ENCODE measurements at places on chromosomes 16 and 17. TPM values are rescaled to one million over a fixed set of nuclear protein-coding genes. Genes with fewer than 3 reads are reported as not detected.

PABPN1L gene
- total RNA-seq, result not detected

KRT28 gene
- not detected for total RNA-seq

- no peak overlapping the region for H3K27ac ChIP-seq
- no peaks in the 10 kb centered on the region for H3K27me3 ChIP-seq
- peak; percentile 83 for DNase-seq
- peaks cover 16% of the 10 kb centered on the region for H3K4me1 ChIP-seq
- H3K36me3 ChIP-seq, result no peaks in the 10 kb centered on the region
These were observed 43.3 kb downstream of the HAPSTR1 start for GRCh38 chr16:9134739-9135138.

GRCh38 chr16:9428355-9429005 is 337.0 kb downstream of the HAPSTR1 start:
- no peak overlapping the region for H3K27ac ChIP-seq
- H3K4me3 ChIP-seq, result no peak overlapping the region
- no peaks in the 10 kb centered on the region for H3K27me3 ChIP-seq
- no peak for DNase-seq
- no peaks in the 10 kb centered on the region for H3K4me1 ChIP-seq
- H3K36me3 ChIP-seq, result no peaks in the 10 kb centered on the region

DNA sequence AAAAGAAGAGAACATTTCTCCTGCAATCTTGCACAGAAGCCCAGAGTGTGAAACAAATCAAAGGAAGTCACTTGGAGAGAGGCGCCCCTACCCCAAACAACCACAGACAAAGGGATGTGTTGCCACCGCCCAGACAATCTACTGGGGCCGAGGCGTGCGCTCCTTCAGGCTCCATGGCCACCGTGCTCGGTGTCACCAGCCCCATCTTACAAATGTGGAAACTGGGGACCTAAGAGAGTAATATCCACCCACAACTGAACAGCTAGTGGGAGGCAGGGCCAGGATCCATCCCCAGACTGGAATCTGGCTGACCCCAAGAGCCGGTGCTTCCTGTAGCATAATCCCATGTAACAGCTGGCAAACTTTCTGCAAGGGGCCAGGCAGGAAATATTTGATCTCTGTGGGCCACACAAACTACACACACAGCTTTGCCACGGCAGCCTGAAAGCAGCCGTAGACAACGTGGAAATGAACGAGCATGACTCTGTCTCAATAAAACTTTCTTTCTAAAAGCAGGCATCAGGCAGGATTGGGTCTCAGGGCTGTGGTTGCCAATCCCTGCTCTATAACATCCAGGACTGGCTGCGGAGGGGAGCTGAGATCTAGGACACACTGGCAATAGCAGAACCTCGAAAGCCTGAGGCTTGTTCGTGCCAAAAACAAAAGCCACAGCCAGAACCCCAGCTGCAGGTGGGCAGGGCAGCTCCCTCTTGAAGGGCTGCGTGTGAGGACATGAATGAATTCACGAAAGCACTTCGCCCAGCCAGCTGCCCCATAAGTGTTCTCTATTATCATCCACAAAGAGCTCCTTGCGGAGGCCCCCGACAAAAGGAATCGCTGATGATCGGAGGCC is 26.6 kb upstream of the GINS2 start:
- no peak for DNase-seq
- no peaks in the 10 kb centered on the region for H3K36me3 ChIP-seq
- H3K4me3 ChIP-seq, result no peak overlapping the region
- peaks cover 7% of the 10 kb centered on the region for H3K4me1 ChIP-seq
- H3K27ac ChIP-seq, result no peak overlapping the region

- no peaks in the 10 kb centered on the region for H3K27me3 ChIP-seq
- no peaks in the 10 kb centered on the region for H3K36me3 ChIP-seq
- H3K4me3 ChIP-seq, result peak overlapping the region; percentile 36
- H3K4me1 ChIP-seq, result no peaks in the 10 kb centered on the region
- DNase-seq, result no peak
- H3K27ac ChIP-seq, result peak overlapping the region; percentile 62
These were observed 1.2 kb downstream of the LAT start for GRCh38 chr16:28986046-28986445.

DNA sequence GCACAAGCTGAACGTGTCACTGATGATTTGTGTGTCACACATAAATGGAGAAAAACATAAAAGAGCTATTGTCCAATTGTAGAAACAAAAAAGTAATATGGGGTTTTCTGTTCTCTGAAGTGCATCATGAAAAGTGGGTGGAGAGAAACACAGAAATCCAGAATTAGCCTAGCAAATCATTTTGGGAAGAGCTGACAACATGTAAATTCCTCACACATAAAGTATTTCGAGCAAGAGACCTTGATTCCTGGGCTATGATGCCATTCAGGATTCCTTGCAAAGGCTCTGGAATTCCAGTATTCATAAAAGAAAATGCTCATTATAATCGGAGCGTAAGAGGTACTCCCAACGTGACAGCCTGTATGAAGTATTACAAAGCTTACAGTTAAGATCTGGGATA is 1.1 kb downstream of the DCUN1D3 start:
- peaks cover 17% of the 10 kb centered on the region for H3K36me3 ChIP-seq
- H3K4me1 ChIP-seq, result peaks cover 8% of the 10 kb centered on the region
- H3K4me3 ChIP-seq, result peak overlapping the region; percentile 81
- no peak for DNase-seq
- no peaks in the 10 kb centered on the region for H3K27me3 ChIP-seq
- H3K27ac ChIP-seq, result peak overlapping the region; percentile 92

GRCh38 chr17:1002771-1003555 is 6.0 kb downstream of the TIMM22 start:
- DNase-seq, result no peak
- H3K27me3 ChIP-seq, result no peaks in the 10 kb centered on the region
- no peaks in the 10 kb centered on the region for H3K4me1 ChIP-seq

GRCh38 chr16:4090351-4090851 is 25.8 kb downstream of the ADCY9 start:
- H3K36me3 ChIP-seq, result no peaks in the 10 kb centered on the region
- no peak overlapping the region for H3K27ac ChIP-seq
- DNase-seq, result no peak
- no peaks in the 10 kb centered on the region for H3K4me1 ChIP-seq
- H3K4me3 ChIP-seq, result no peak overlapping the region
- no peaks in the 10 kb centered on the region for H3K27me3 ChIP-seq

- H3K27me3 ChIP-seq, result no peaks in the 10 kb centered on the region
- no peaks in the 10 kb centered on the region for H3K4me1 ChIP-seq
- no peaks in the 10 kb centered on the region for H3K36me3 ChIP-seq
- DNase-seq, result no peak
- no peak overlapping the region for H3K27ac ChIP-seq
These were observed 372.3 kb downstream of the SEC14L1 start for GRCh38 chr17:77513045-77513444.

DNA sequence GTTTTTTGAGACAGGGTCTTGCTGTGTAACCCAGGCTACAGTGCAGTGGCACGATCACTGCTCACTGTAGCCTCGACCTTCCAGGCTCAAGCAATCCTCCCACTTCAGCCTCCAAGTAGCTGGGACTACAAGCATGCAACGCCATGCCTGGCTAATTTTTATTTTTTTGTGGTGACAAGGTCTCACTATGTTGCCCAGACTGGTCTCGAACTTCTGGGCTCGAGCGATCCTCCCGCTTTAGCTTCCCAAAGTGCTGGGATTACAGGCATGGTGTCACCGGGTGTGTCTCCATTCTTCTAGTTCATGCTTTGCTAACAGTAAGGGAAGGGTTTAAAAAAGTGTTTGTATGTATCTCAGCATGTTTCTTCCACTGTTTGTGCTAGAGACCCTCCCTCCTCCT is 101.8 kb downstream of the HIC1 start:
- no peaks in the 10 kb centered on the region for H3K27me3 ChIP-seq
- no peak overlapping the region for H3K4me3 ChIP-seq
- peaks cover 14% of the 10 kb centered on the region for H3K36me3 ChIP-seq
- no peak for DNase-seq
- peak overlapping the region; percentile 51 for H3K27ac ChIP-seq

DNA sequence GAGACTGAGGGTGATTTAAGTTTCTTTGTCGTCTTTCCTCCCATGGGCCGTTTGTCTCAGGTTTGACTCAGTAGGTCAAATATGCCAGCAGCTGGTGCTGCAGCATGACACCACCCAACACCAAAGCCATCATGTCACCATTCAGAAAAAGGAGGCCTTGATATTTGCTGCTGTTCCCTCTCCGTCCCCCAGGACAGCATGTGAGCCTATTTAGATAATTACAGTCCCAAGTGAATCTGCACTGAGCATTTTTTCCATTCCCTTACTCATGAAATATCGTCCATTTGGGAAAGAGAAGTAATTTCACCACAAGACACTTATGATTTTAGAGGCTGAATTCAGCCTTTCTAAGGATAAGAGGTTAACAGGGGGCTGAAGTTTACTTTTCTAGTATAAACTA is 62.2 kb upstream of the ADORA2B start:
- no peaks in the 10 kb centered on the region for H3K27me3 ChIP-seq
- H3K4me1 ChIP-seq, result no peaks in the 10 kb centered on the region
- DNase-seq, result no peak
- H3K27ac ChIP-seq, result no peak overlapping the region
- no peak overlapping the region for H3K4me3 ChIP-seq

EXOC3L1 gene
- 10.9 TPM for total RNA-seq

PHB1 gene
- 67.2 TPM for total RNA-seq

- H3K4me3 ChIP-seq, result peak overlapping the region; percentile 88
- peak; percentile 28 for DNase-seq
- peak overlapping the region; percentile 92 for H3K27ac ChIP-seq
- H3K36me3 ChIP-seq, result no peaks in the 10 kb centered on the region
These were observed 751 bp downstream of the DCAF7 start for GRCh38 chr17:63550817-63551639.

- H3K4me3 ChIP-seq, result no peak overlapping the region
- no peak overlapping the region for H3K27ac ChIP-seq
- H3K36me3 ChIP-seq, result no peaks in the 10 kb centered on the region
- no peaks in the 10 kb centered on the region for H3K4me1 ChIP-seq
- DNase-seq, result no peak
These were observed 12.8 kb downstream of the PDK2 start for GRCh38 chr17:50107790-50108414.

- peaks cover 6% of the 10 kb centered on the region for H3K4me1 ChIP-seq
- H3K4me3 ChIP-seq, result peak overlapping the region; percentile 89
- peak; percentile 76 for DNase-seq
- peak overlapping the region; percentile 87 for H3K27ac ChIP-seq
- H3K27me3 ChIP-seq, result no peaks in the 10 kb centered on the region
These were observed 857 bp upstream of the STAT5A start for GRCh38 chr17:42287305-42287976.

- H3K4me1 ChIP-seq, result no peaks in the 10 kb centered on the region
- no peaks in the 10 kb centered on the region for H3K36me3 ChIP-seq
- DNase-seq, result peak; percentile 70
These were observed 43.9 kb downstream of the FBXL20 start for GRCh38 chr17:39357488-39357887.

ATP2A3 gene
- 78.6 TPM for total RNA-seq

GRCh38 chr17:76250141-76250540 is 9.8 kb upstream of the RNF157 start:
- DNase-seq, result no peak
- no peak overlapping the region for H3K4me3 ChIP-seq
- peaks cover 56% of the 10 kb centered on the region for H3K4me1 ChIP-seq
- H3K27me3 ChIP-seq, result no peaks in the 10 kb centered on the region
- H3K27ac ChIP-seq, result no peak overlapping the region
- H3K36me3 ChIP-seq, result no peaks in the 10 kb centered on the region

DNA sequence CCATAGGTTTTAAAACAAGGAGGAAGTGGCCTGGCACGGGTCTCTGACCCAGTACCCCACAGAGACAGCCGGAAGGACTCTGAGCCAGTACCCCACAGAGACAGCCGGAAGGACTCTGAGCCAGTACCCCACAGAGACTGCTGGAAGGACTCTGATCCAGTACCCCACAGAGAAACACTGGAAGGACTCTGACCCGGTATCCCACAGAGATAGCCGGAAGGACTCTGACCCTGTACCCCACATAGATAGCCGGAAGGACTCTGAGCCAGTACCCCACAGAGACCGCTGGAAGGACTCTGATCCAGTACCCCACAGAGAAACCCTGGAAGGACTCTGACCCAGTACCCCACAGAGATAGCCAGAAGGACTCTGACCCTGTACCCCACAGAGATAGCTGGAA is 49.0 kb downstream of the TRARG1 start:
- H3K36me3 ChIP-seq, result no peaks in the 10 kb centered on the region
- H3K27ac ChIP-seq, result no peak overlapping the region
- DNase-seq, result no peak
- H3K4me3 ChIP-seq, result no peak overlapping the region
- no peaks in the 10 kb centered on the region for H3K27me3 ChIP-seq
- no peaks in the 10 kb centered on the region for H3K4me1 ChIP-seq

- H3K4me3 ChIP-seq, result no peak overlapping the region
- no peak overlapping the region for H3K27ac ChIP-seq
- no peaks in the 10 kb centered on the region for H3K27me3 ChIP-seq
- H3K4me1 ChIP-seq, result no peaks in the 10 kb centered on the region
- DNase-seq, result no peak
These were observed 29.3 kb downstream of the GLP2R start for GRCh38 chr17:9855036-9855435.

DNA sequence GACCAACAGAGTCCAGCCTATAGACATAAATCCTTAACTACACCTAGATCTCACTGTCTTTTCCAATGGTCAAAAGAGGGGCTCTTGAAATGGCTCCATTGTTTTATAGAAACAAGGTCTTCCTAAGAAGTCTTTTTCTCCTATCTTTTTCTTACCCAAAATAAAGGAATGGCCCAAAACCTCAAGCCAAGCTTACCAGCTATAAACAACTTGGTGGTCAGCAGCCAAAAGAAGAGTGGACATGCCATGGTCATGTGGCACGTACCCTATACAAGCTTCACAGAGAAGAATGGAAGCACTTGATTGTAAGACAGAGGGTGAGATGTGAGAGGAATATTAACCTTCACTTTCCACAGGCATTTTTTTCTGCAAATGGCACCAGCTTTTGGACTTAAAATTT is 82.1 kb upstream of the GNAO1 start:
- no peak overlapping the region for H3K4me3 ChIP-seq
- no peak overlapping the region for H3K27ac ChIP-seq
- no peaks in the 10 kb centered on the region for H3K36me3 ChIP-seq
- no peaks in the 10 kb centered on the region for H3K27me3 ChIP-seq
- H3K4me1 ChIP-seq, result no peaks in the 10 kb centered on the region
- DNase-seq, result no peak

DNA sequence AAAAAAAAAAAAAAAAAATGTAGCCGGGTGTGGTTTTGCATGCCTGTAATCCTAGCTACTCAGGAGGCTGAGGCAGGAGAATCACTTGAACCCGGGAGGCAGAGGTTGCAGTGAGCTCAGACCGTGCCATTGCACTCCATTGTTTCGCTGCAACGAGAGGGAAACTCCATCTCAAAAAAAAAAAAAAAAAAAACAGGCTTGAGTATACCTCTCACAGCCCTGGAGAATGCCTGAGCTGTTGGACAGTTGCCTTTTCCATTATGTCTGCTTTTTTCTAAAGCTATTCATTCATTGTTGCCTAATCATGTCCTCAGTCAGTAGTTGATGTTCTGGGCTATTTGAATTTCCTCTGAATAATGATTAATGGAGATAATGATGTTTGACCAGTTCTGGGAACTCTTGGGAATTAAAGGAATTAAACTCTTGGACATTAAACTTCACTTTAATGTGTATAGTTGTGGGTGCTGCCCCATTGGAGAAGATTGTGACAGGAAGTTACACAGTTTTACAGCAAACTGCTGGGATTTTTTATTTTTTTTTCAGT is 11.8 kb downstream of the HMOX2 start:
- H3K27me3 ChIP-seq, result no peaks in the 10 kb centered on the region
- peak overlapping the region; percentile 60 for H3K27ac ChIP-seq
- no peak overlapping the region for H3K4me3 ChIP-seq
- no peaks in the 10 kb centered on the region for H3K36me3 ChIP-seq

- H3K36me3 ChIP-seq, result no peaks in the 10 kb centered on the region
- H3K4me3 ChIP-seq, result no peak overlapping the region
- no peaks in the 10 kb centered on the region for H3K4me1 ChIP-seq
- H3K27ac ChIP-seq, result no peak overlapping the region
These were observed 504.9 kb upstream of the HSBP1 start for GRCh38 chr16:83302853-83303252.

TP53TG3 gene
- not detected for total RNA-seq

IL34 gene
- total RNA-seq, result 23.1 TPM

HOXB4 gene
- 1.8 TPM for total RNA-seq
